A673 (cell line): ENCODE measurements at places on chromosomes 7 and 10.

DNA sequence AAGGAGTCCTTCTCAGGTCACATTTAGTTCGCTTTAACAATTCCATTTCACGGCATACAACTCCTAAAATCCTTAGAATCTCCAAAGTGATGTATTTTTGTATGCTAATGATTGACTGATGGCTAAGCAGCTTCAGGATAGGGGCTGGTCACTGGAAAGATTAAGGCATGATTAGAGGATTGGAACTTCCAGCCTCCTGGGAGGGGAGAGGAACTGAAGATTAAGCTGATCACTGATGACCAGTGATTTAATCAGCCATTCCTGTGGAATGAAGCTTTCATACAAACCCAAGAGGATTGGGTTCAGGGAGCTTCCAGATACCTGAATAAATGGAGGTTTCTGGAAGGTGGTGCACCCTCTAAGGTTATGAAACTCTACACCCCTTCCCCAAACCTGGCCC is 123.9 kb upstream of the CDK13 start:
- DNase-seq, result no peak

DNA sequence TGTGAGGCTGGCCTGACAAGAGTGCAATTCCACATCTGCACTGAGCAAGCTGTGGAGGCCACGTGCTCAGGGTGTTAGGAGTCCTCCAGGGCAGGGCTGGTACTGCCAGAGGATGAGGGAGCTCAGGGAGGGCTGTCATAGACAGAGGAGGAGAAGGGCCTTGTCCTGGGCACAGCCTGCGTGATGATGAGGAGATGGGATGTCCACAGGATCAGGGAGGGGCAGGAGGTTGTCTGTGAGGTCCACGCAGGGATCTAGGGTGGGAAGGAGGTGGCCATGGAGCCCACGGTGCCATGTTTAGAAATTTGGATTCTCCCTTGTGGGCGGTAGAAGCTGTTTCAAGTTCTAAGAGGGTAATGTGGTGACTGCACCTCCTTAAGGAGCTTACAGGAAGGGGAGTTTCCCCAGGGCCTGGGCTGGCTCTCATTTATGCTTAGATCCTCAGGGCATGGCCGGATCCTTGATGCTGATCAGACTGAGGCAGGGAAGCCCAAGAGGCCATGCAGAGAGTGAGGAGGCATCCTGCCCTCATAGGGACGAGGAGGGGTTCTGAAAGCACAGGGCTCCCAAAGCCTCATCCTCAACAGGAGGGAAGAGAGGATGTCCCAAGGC is 30.3 kb downstream of the CHAT start:
- DNase-seq, result no peak

- no peak for DNase-seq
These were observed 169.6 kb downstream of the ZNF365 start for GRCh38 chr10:62543571-62544355.

DNA sequence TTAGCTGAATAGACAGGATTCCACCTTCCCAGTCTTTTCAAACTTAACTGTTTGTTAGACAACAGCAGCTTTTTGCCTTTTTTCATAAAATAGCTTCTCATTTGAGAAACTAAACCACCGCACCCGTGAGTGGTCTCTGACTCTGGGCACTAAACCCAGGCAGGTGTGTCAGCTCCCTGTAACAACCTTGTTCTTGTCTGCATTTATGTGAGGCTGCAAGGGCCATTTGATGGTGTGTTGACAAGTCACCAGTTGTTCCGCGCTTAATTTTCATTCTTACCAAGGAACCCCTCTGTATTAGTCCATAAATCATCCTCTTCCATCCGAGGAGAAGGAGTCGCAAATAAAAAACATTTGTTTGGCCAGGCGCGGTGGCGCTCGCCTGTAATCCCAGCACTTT is 1.5 kb downstream of the STOX1 start:
- DNase-seq, result no peak
